ENCODE measurements at places on chromosomes 5 and 9. TPM values are rescaled to one million over a fixed set of nuclear protein-coding genes. Genes with fewer than 3 reads are reported as not detected.
A peak's percentile ranks its signal among the peaks of the same experiment; 100 is the strongest.

Gene PCDHA2
- not detected for total RNA-seq

GRCh38 chr5:126742425-126742824 is 34.5 kb upstream of the LMNB1 start:
- DNase-seq, result no peak

GRCh38 chr5:174444479-174445188 is 279.7 kb upstream of the MSX2 start:
- DNase-seq, result no peak

GRCh38 chr5:41878643-41879478 is 8.6 kb upstream of the OXCT1 start:
- DNase-seq, result no peak

Gene NTRK2
- total RNA-seq, result 0.12 TPM

Gene IRX1
- not detected for total RNA-seq

- DNase-seq, result no peak
Observed at GRCh38 chr5:76468635-76469425, 65.7 kb downstream of the IQGAP2 start.

- no peak for DNase-seq
Observed at GRCh38 chr5:72510610-72511181, 3.5 kb upstream of the ZNF366 start.

Gene SPATA31A7
- not detected for total RNA-seq

- no peak for DNase-seq
Observed at GRCh38 chr5:2751592-2752021, at the start of gene IRX2. Gene IRX2, minus strand, starts transcription at chr5:2751677. Its CDS starts 264 bp downstream, at chr5:2751413.

Gene CBY3
- total RNA-seq, result 0.59 TPM

- peak; percentile 37 for DNase-seq
Observed at GRCh38 chr5:157175071-157175612, 5.5 kb upstream of the ITK start.

- DNase-seq, result no peak
Observed at GRCh38 chr5:177361418-177362291, 3.9 kb downstream of the RGS14 start.

Gene RASEF
- total RNA-seq, result not detected

Gene PCDHB11
- total RNA-seq, result not detected

- no peak for DNase-seq
Observed at GRCh38 chr5:96147866-96148265, 186.2 kb upstream of the ELL2 start.

DNA sequence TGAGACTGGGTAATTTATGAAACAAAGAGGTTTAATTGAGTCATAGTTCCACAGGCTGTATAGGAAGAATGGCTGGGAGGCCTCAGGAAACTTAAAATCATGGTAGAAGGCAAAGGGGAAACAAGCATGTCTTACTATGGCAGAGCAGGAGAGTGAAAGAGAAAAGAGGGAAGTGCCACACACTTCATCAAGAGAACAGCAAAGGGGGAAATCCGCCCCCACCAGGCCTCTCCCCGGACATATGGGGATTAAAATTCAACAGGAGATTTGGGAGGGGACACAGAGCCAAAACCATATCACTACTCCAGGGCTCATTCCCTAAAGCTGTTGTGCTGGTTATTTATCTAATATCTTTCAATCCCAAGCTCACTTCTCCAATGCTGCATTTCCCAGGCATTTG is 50.2 kb upstream of the NR3C1 start:
- no peak for DNase-seq

Gene TIMD4
- total RNA-seq, result 10.2 TPM

Gene FOXD1
- 0.59 TPM for total RNA-seq

Gene STK32A
- not detected for total RNA-seq

Gene ACTBL2
- total RNA-seq, result not detected

DNA sequence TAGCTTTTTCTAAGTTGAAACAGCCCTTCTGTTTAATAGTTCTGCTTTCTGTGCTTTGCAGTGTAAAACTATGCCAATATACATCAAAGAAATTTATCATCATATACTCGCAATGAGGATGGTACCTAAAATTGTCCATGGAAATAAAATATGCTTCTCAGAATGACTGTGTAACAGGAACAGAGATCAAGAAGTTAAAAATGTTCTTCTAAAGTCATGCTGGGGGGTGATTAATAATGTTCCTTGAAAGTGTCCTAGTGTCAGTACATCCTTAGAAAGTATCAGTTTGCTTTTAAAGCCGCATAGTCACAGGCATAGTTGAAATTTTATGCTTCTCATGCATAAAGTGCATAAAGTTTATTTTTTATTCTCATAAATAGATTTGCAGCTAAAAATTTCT is 4.0 kb upstream of the LRRC70 start:
- no peak for DNase-seq

DNA sequence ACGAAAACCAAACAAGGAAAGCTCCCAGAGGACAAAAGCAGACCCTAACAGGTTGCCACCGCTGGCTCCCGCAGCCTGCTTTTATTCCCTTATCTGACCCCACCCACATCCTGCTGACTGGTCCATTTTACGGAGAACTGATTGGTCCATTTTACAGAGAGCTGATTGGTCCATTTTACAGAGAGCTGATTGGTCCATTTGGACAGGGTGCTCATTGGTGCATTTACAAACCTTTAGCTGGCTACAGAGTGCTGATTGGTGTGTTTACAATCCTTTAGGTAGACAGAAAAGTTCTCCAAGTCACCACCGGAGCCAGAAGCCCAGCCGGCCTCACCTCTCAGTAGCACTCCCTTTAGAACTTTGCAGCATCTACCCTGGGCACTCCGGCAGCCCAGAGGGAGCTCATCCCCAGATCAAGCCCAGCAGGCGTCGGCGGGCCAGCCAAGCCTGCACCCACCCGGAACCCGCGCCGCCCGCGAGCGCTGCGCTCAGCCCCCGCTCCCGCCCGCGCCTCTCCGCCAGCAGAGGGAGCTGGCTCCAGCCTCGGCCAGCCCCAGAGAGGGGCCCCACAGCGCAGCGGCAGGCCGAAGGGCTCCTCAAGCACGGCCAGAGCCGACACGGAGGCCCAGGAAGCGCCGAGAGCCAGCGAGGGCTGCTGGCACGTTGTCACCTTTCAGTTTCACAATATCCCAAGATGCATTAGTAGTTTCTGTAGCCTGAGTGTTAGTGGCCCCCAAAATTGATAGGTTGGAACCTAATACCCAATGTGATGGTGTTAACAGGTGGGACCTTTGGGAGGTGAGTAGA is 35.3 kb upstream of the CLPTM1L start:
- peak; percentile 69 for DNase-seq

Gene CHSY3
- total RNA-seq, result not detected

Gene LMX1B
- total RNA-seq, result not detected

GRCh38 chr5:147751156-147751830 is 31.2 kb downstream of the JAKMIP2 start:
- no peak for DNase-seq

Gene MZB1
- total RNA-seq, result 51.7 TPM

DNA sequence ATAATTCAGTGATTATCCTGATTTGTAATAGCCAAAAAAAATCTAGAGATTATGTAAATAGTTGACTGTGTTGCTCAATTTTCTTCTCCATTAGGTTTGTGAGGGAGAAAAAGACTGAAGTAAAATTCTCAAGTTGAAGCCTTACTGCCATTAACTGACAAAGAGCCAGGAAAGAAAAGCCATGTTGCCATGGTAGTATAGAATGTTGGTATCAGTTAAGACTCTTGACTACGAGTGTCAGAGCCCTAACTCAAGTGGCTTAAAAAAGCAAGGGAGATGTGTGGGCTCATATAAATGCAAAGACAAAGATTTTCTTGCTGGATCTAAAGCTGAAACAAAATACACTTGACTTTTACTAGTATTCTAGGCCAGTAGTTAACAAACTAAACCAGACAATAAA is 571.7 kb downstream of the KCTD16 start:
- DNase-seq, result no peak

DNA sequence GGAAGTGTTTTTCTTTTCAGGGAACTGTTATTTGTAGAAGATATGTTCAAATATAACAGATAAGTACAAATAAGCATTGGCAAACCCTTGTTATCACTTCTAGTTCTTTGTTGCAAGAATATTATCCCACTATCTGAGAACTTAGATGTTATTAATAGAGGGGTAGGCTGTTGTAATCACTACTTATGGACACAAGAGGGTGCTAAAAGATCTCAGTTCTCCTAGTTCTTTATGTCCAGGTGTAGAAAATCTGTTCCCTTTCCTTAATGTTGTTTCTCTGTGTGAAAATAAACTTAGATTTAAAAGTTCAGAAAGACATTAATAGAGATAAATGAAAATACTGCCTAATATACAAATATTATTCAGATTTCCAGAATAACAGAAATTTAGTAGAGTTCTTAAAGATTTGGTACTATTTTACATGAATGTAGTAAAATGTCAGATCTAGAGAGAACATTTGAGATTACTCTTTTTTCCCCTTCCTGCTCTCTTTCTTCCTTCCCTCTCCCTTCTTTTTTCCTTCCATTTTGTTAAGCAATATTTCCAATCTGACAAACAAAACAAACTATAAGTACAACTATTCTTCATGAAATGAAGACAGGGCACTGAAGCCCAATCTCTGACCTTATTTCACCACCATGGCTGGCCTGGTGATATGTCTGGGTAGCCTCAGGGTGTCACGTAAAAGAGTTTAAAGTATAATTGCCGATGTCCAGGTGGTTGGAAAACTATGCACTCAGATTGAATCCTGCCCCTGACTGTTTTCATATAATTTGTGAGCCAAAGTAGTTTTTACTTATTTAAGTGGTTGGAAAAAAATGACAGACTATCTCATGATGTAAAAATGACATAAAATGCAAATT is 43.6 kb upstream of the C5orf46 start:
- DNase-seq, result no peak

Gene CCNB1
- 206 TPM for total RNA-seq

- peak; percentile 47 for DNase-seq
Observed at GRCh38 chr9:109967651-109968642, 187.9 kb downstream of the PALM2AKAP2 start.

- no peak for DNase-seq
Observed at GRCh38 chr9:83188277-83188676, 125.3 kb upstream of the RASEF start.

Gene ELOVL7
- total RNA-seq, result 0.87 TPM

Gene KIF20A
- 64.3 TPM for total RNA-seq

- DNase-seq, result no peak
Observed at GRCh38 chr9:29830821-29831220, 2257.5 kb upstream of the C9orf72 start.

- DNase-seq, result no peak
Observed at GRCh38 chr5:132313961-132314432, 19.8 kb downstream of the SLC22A4 start.

- no peak for DNase-seq
Observed at GRCh38 chr5:173320259-173320658, 8.0 kb downstream of the STC2 start.

DNA sequence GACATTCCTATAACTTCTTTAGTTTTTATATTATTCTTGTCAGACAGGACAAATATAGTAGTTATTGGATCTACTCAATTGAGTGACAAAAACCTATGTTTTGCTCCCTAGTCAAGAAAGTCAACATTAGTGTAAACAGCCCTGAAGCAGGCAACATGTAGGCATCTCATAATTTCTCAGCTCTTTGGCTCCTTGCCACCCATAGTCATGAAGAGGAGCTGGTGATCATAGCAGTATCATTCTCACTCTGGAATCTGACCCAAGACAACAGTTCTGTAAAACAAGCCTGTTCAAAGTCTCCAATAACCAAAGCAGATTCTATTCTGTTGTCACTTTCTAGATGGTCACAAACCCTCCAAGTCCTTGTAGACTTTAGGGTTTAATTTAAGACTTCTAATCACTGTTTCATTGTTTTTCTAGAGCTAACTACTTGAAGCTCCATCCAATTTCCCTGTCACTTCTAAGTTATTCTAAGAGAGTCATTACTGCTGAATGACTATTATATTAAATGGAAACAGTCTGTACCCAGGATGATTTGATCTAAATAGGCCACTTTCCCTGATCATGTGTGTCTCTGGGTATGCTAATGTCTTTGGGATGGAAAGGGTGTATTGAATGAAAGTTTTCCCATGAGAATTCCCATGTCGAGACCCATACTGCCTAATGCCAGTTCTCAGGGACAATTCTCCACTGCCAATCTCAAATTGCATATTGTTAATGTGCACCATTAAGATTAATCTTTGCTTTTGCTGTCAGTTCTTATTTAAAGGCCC is 533.3 kb downstream of the ACTL7B start:
- no peak for DNase-seq

GRCh38 chr5:6376974-6377520 is 1.3 kb downstream of the MED10 start:
- no peak for DNase-seq

All from activated CD8-positive, alpha-beta memory T cell treated with anti-CD3 and anti-CD28 coated beads, Interleukin-2, amount 10 ng/mL, durations not matched to agents 7 days and 5 days (primary cell).